NCI-H2081 treated with DMSO at 0.1 percent for 48 hours (cell line): ENCODE measurements at places on chromosomes 3 and 15.

- no peak for DNase-seq
These were observed 67.6 kb upstream of the NTRK3 start for GRCh38 chr15:88323976-88324740.

DNA sequence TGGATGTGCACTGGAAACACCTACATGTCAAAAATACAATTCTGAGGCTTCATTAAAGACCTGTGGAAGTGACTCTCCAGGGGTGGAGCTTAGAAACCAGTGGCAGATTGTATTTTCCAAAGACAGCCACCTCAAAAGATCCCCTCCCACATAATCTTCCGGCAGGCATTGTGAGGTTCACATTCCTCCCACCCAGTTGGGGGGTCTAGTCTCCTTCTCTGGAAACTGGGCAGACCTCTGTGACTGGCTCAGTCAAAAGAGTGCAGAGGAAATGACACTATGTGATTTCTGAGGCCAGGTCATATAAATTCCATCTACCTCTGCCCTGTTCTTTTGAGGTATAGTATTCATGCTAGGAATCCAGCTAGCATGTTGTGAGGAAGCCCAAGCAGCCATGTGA lies 1.9 kb upstream of the CFAP92 start:
- DNase-seq: no peak

GRCh38 chr3:72041511-72041910 lies 256.6 kb upstream of the PROK2 start:
- no peak for DNase-seq

GRCh38 chr3:133717424-133717823 lies 28.8 kb upstream of the TF start:
- DNase-seq: no peak

- no peak for DNase-seq
These were observed 125.5 kb downstream of the DIPK2A start for GRCh38 chr3:144097163-144097562.

- DNase-seq: peak; percentile 75
These were observed 23.1 kb upstream of the MCCC1 start for GRCh38 chr3:183122257-183122932.

- no peak for DNase-seq
These were observed 87.6 kb upstream of the MYZAP start for GRCh38 chr15:57503911-57504598.

GRCh38 chr15:60569596-60569995 lies 90.7 kb upstream of the ICE2 start:
- no peak for DNase-seq

DNA sequence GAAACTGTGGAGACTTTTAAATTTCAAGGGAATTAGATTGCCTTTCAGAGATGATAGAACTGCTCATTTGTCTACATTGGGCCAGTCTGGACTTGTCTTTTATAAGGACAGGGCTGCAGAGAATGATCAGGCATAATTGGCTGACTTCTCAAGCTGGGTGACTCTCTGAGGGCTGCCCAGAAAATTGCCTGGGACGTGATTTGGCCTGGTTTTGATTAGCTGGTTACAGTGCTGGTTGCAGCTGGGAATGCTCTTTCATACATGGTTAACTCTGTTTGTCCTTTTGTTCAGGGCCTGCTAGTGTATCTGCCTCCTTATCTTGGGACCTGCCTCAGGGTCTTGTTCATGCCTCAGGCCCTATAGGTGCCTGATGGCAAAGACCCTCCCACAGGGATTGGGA lies 245.6 kb downstream of the CLSTN2 start:
- no peak for DNase-seq

GRCh38 chr3:144415492-144415891 lies 443.9 kb downstream of the DIPK2A start:
- DNase-seq: no peak

DNA sequence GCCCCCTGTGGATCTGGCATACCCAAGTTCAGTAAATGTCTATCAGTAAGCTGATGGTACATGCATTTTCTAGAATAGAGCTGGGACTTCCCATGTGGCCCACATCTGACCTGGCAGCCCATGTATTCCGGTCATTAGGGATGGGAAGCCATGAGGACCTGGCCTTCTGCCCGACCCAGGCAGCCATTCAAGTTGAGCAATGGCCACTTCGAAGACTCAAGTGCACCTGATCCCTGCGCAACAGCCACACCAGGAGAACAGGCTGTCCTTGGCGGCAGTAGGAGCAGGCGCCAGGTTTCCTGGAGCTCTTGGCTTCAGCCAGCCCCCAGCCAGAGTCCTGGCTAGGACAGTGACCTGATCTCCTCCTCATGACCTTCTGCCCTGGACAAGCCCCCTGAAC lies 14.6 kb downstream of the HEMK1 start:
- DNase-seq: no peak

- DNase-seq: no peak
These were observed 268.5 kb downstream of the SHQ1 start for GRCh38 chr3:72579581-72580245.

GRCh38 chr3:10232137-10232536 lies 16.1 kb upstream of the TATDN2 start:
- DNase-seq: no peak

GRCh38 chr3:148372206-148372875 lies 325.4 kb upstream of the AGTR1 start:
- no peak for DNase-seq

- no peak for DNase-seq
These were observed 136.7 kb upstream of the ADAMTS9 start for GRCh38 chr3:64824394-64824909.

- DNase-seq: no peak
These were observed 4.2 kb downstream of the HMCES start for GRCh38 chr3:129282727-129283327.

DNA sequence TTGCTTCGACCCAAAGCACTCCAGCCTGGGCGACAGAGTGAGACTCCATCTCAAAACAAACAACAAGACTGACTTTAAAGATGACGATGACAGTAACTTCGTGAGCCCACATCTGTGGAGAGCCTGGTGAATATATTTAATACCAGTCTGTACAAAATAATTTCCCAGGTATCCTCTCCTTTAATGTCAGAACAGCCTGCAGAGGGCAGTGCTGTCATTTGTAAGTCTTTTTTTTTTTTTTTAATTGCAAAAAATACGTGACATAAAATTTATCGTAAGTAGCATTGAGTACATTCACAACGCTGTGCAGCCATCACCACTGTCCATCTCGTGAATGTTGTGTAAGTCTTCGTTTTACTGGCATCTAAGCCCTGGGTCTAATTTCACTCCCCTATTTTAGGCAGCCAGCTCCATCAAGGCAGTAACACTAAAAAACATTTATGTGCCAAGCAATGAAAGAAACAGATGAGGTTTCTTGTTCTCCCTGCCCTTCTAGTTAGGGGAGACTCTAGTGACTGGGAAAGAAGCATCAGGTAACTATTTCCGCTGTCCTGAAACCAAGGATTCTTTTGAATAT lies 1.4 kb downstream of the HTD2 start:
- DNase-seq: no peak

DNA sequence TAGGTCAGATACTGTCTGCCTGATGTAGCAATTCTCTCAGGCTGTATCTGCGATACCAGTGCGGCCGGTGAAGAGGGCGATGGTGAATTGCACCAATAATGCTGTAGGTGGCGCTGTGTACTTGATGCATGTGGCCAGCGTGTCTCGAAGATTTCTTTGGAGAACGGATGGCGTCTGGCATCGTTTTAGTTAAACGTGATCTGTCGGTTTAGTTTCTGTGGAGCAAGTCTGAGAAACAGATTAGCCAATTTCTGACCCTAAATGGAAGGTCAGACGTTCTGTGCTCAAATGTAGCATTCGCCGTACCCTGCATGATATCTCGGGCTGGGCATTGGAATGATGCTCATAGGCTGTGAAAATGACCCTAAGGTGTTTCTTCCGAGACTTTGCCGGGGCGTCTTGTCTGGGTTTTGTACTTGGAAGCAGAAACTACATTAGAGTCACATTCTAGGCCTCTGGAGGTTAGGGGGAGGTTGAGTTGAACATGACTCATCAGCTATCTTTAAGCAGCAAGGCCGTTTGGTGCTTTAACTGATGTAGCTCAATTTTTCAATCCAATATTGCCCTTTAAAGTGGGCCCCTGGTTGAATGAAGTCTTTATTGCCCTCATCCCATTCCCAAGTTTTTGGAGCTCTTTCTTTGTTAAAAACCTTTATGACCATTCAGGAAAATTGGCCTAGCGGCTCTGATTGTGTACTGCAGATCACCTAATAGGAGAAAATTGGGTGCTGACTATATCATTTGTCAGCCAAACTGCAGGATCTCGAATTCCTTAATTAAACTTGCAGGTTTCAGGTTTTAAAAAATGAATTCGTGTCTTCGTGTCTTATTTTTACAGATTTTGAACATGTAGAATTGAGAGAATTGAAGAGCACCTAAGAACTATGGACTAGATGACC lies 80.0 kb downstream of the SQOR start:
- peak; percentile 21 for DNase-seq

- DNase-seq: no peak
These were observed 73.0 kb downstream of the FOXP1 start for GRCh38 chr3:71510510-71510909.

GRCh38 chr3:15531346-15531745 lies 9.8 kb upstream of the COLQ start:
- DNase-seq: no peak

DNA sequence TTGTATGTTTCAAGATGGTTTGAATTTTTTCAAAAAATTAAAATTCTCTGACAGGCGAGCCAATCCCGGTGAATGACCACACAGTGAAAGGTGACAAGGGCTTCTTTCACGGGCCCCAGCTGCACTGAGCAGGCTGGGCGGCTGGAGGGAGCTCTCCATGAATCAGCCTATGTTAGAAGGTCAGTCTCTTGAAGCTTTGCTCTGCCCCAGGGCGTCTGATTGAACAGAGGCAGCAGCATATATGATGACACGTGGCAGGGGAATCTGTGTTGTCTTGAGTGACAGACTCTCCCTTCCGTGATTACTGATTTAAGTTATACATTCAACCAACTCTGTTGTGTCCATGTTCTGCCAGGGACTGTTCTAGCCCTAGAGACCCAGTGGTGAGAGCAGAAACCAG lies 51.5 kb downstream of the ISG20 start:
- no peak for DNase-seq

DNA sequence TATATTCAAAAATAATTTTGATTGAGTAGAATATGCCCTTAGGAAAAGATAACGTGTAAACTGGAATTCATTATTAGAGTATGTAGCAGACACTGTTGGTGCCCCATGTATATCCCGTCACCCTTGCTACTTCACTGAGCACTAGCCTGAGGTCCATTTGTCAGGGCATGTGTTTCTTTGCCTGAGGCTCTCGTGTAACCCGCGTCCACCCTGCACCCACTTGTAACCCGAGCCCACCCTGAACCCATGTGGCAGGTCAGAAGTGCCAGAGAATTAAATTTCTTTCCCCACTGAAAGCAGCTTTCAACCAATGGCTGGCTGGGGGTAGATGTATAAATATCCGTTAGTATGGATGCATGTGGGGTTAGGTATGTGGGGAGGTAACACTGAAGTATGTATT lies 474.2 kb upstream of the ZNF385D start:
- no peak for DNase-seq

- DNase-seq: no peak
These were observed 229.8 kb downstream of the NFKBIZ start for GRCh38 chr3:102078854-102079808.

DNA sequence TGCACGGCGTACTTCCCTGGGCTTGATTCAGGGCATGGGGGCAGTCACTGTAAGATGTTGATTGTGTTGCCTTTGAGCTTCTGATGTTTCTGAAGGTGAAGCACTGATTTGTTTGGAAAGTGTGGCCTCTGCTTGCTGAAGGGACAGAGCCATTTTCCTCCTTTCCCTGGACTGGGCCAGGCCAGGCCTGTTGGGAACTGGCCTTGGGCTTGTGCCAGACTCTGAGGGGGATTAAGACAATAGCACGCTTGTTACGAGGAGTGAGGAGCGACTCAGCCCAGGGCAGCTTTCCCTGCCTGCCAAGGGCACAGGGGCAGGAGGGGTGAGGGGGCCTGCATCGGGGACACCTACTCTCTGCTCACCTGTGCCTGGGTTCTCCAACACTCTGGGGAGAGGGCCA lies 42.9 kb downstream of the LINGO1 start:
- no peak for DNase-seq

GRCh38 chr3:134991472-134992010 lies 196.5 kb downstream of the EPHB1 start:
- DNase-seq: no peak

- DNase-seq: no peak
These were observed 13.3 kb downstream of the VILL start for GRCh38 chr3:38003817-38004414.

GRCh38 chr3:3665961-3666640 lies 133.1 kb upstream of the LRRN1 start:
- no peak for DNase-seq

GRCh38 chr3:77601823-77602415 lies 562.0 kb downstream of the ROBO2 start:
- no peak for DNase-seq

DNA sequence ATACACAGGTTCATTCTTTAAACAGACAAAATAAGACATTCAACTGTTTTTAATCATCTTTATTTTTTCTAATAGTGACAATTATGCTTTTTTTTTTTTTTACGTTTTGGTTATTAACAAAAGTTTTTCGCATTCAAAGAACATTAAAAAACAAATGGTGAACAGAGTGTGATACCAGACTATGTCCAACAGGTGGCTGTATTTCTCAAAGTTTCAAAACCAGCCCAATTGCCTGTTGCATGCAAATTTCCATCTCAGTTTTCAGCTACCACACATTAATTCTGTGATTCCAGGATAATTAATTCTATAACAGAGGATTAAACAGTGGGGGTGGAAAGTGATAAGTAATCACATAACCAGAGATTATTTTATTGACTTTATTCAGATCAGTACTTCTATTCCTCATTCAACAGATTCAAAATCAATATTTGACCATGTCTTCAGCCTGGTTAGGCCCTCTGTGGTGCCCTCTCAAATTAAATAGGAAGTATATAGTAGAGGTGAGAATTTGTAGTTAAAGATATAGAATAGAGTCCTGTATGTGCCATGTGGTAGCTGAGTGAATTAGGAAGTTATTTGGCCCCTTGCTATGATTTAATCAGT lies 122.2 kb upstream of the DCBLD2 start:
- no peak for DNase-seq

DNA sequence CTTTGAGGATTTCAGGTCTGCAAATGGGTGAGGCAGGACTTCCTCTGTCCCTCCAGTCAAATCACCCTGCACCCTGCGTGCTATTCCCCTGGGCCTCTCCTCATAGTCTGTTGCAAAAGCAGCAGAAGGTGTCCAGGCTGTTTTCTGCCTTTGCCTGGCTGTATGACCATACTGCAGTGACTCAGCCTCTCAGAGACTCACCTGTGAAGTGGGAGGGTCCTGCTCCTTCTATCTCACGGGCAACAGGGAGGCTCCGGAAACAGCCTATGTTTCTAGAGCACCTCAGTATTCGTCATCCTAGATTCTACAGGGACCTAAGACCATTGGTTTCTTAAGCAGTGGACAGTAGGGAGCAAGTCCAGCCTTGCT lies 216.4 kb downstream of the TLE3 start:
- DNase-seq: no peak

- no peak for DNase-seq
These were observed 62.4 kb downstream of the RTP4 start for GRCh38 chr3:187430576-187430975.
